HCEC 1CT (cell line): ENCODE measurements at places on chromosomes 7 and 10.

- no peak for DNase-seq
Measured at GRCh38 chr10:10758306-10758705, 259.4 kb upstream of the CELF2 start.

- no peak for DNase-seq
Measured at GRCh38 chr7:30572212-30572841, 22.4 kb upstream of the GARS1 start.

- DNase-seq: no peak
Measured at GRCh38 chr10:49610114-49610457, at the start of gene SLC18A3. Gene SLC18A3, plus strand, starts transcription at chr10:49610310. Its CDS starts 431 bp downstream, at chr10:49610741.

GRCh38 chr10:118271671-118272070, 70.5 kb downstream of the FAM204A start:
- no peak for DNase-seq

DNA sequence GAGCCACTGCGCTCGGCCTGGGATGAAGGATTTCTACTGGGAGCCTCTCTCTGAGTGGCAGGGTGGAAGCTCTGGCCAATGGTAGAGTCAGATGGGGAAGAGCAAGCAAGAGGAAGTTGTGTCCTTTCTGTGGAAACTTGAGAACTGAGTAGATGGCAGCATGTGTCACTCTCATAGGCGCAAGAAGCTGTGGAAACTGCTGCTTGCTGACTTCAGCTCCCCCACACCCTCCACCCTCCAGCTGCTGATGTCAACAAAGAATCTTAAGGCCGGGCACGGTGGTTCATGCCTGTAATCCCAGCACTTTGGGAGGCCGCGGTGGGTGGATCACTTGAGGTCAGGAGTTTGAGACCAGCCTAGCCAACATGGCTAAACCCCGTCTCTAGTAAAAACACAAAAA, 39.8 kb upstream of the SRGN start:
- DNase-seq: no peak

DNA sequence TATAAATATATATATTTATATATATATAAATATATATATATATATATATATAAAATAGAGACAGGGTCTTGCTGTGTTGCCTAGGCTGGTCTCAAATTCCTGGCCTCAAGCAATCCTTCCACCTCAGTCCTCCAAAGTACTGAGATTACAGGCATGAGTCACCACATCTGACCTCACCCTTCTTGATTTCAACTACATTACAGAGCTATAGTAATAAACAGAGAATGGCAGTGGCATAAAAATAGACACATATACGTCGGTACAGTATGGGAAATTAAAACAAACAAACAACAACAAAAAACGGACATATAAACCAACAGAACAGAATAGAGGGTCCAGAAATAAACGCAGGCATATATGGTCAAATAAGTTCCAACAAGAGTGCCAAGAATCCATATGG, 77.6 kb upstream of the PPP1R3A start:
- no peak for DNase-seq

DNA sequence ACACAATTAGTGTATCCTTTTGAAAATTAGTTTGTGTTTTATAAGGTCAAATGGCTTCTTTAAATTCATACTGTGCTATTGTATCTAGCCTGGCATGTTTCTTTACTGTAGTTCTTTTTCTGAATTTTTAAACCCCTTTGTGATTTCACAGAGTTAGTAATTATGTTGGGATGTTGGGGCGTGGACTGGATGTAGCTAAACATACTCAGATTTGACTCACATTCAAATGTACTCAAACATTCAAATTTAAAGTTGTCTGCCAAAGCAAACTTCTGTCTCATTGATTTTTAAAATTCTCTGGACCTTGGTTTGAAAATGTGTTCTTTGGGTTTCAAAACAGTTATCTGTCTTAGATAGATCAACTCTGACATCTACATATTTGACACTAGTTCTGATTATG, 7.2 kb upstream of the NRP1 start:
- peak; percentile 65 for DNase-seq

DNA sequence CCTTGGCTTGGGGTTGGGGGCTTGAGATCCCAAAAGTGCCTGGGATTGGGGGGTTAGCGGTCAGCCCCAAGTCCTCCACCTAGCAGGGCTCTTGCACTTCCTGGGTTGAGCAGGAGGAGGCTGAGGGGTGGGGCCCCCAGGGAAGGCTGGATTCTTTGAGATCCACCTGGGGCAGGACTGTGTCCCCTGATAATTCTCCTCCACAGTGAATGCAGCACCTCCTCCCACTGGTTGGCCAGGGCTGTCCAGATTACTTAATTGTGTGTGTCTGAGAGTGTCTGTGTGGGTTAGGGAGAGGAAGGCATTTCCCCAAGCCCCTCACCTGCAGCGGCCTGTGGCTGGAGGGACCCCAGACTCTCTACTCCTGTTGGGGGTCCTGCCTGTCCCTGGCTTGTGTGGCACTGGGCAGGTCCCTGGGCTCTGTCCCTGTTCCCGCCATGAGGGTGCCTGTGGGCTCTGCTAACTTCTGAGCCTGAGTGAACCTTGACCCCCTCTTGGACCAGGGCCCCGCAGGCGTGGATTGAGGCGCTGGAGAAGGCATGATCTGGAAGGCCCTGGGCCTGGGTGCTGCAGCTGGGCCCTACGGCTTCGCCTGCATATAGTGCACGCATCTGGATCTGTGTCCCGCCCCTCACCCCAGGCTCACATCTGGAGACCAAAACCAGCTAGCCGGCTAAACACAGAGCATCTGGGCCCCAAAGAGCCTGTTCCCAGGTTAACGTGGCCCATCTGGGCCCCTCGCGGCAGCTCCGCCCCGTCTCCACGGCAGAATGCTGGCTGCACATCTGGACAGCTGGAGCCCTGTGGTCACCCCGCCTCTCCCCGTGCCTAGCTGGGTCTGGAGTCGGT, 10.4 kb downstream of the TMEM270 start:
- no peak for DNase-seq

- peak; percentile 99 for DNase-seq
Measured at GRCh38 chr7:43572516-43573049, 10.3 kb upstream of the STK17A start.

DNA sequence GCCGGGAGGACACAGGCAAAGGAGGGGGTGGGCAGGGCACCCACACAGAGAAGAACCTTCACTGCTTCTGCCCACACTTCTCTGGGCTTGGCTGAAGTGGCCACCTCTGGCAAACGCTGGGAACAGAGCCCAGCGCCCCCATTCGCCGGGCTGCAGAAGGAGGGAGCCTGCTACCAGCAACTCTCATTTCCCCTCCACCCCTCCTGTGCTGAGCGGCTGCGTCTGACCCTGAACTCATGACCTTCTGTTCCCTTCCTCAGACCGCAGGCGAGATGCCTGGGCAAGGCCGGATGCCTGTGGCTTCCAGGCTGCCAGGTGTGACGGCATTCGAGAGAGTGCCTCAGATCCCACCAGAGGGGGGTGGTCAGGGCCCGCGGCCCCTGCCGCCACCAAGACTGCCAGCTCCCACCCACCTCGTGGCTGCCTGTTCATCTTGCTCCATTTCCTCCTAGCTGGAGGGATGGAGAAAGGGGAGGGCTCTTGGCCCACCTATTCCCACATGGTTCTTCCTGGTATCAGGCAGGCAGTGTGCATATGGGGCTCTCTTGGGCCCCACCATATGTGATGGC, 19.8 kb downstream of the DNAJB12 start:
- no peak for DNase-seq

DNA sequence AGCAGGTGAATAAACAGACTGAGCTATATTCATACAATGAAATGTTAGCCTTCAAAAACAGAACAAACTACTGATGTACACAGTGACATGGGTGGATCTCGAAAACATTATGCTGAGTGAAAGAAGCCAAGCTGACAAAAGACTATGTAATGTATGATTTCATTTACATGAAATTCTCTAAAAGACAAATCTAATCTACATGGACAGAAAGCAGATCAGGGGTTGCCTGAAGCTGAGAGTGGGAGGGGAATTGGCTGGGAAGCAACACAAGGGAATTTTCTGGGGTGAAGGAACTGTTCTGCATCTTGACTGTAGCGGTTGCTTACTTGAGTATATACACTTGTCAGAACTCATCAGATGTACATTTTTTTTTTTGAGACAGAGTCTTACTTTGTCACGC, 121.7 kb upstream of the SVIL start:
- DNase-seq: no peak

DNA sequence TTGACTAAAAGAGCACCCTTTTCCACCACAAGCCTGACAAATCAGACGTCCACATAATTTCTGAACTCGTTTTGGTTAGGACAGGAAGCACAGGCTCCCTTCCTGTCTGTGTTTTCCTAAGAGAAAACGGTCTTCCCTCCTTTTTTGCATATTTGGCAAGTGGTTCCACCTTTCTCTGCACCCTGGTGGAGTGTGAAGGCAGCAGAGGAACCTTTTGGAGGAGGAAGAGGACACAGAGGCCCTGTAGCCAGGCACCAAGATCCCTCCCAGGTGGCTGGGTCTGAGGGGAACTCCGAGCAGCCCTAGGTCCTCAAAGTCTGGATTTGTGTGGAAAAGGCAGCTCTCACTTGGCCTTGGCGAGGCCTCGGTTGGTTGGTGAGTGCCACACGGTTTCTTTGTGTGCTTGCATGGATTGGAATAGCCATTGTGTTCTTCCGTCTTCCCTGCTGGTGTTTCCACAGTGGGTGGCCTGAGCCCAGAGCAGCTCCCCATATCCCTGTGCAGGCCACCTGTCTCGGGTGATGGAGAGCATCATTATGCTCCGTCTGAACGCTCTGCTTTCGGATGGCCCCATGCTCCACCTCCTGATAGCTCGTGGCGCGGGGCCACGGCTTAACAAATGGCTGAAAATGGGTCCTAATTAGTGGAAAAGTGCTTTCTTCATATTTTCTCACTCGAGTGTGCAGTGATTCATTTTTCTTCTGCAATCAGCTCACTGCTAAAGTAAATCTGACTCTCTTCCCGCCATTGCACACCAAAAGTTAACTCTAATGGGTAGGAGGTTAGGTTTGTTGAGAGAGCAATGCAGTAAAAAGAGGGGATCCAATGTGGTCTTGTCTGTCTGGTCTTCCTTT, 4.2 kb downstream of the IKZF1 start:
- no peak for DNase-seq

- no peak for DNase-seq
Measured at GRCh38 chr7:105489409-105489808, 32.7 kb downstream of the PUS7 start.

DNA sequence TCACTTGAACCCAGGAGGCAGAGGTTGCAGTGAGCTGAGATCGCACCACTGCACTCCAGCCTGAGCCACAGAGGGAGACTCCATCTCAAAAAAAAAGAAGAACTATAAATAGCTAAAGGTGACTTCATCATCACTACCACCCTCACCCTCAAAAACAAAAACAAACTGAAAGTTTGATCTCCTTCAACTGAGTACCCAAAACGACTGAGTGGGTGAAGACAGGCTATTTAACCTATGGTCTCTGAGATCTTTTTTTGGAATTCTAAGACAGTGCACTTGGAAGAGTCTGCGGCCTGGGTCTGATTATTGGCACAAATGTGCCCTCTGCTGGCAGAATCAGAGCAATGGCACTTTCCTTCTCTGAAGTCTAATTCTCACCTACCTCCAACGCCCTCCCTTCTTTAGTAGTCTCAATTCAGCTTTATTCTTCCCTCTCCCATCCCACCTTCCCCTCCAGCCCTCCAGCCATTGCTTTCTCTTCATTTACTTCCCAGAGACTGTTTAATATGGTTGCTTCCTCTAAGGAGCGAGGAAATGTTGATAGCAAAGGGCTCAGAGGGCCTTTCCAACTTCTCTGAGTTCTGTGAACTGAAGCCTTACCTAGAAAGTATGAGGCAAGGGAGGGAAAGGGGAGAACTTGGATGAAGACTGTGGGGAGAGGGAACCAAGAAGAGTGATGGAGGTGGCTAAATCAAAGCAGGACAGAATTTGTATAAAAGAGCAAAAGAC, 2.9 kb upstream of the MYOZ1 start:
- peak; percentile 67 for DNase-seq

DNA sequence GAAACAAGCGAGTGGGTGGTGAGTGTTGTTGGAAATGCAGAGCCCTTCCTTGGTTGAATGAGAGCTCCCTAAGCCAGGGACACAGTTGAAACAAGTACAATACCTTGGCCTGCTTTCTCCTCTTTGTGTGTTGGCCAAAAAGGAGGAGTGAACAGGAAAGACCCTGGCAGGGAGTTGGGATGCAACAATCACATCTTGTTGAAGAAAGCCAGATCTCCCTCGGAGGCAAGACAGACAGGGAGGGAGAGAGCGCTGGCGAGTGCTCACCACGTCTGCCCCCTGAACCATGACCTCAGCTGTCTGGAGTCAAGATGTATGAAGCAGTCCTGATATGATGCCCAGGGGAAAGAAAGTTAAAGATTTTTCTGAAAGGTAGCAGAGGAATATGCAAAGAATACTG, 66.8 kb downstream of the ADAM12 start:
- no peak for DNase-seq

DNA sequence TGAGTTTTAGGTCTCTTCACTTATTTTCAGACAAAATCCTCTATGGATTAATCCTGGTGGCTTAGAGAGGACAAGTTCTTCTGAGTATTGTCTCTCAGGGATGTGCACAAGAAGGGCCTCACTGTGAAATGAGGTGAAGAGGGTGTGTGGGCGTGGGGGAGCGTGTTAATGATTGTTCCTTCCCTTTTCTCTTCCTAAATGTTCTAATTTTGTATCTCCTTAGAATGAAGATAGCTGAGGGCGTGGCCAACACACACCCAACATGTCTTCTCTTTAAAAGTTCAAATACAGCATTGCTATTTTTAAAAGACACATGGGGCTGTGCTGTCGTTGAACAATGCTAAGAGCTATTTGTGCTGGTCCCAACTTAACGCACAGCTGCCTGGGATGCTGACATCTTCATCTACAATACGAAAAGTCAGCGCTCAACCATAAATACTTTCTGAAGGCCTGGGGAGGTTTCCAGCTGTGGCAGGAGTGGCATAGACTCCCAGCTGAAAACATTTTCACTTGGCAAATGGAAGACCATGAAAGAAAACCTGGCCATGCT, 135.9 kb downstream of the JCAD start:
- no peak for DNase-seq

- DNase-seq: no peak
Measured at GRCh38 chr10:103651783-103652476, 158.4 kb downstream of the NEURL1 start.

- DNase-seq: peak; percentile 80
Measured at GRCh38 chr7:115097175-115097671, 175.3 kb downstream of the MDFIC start.

- no peak for DNase-seq
Measured at GRCh38 chr7:90540406-90540805, 55.7 kb upstream of the CDK14 start.
